ENCODE measurements at places on chromosomes 5 and 9.

DNA sequence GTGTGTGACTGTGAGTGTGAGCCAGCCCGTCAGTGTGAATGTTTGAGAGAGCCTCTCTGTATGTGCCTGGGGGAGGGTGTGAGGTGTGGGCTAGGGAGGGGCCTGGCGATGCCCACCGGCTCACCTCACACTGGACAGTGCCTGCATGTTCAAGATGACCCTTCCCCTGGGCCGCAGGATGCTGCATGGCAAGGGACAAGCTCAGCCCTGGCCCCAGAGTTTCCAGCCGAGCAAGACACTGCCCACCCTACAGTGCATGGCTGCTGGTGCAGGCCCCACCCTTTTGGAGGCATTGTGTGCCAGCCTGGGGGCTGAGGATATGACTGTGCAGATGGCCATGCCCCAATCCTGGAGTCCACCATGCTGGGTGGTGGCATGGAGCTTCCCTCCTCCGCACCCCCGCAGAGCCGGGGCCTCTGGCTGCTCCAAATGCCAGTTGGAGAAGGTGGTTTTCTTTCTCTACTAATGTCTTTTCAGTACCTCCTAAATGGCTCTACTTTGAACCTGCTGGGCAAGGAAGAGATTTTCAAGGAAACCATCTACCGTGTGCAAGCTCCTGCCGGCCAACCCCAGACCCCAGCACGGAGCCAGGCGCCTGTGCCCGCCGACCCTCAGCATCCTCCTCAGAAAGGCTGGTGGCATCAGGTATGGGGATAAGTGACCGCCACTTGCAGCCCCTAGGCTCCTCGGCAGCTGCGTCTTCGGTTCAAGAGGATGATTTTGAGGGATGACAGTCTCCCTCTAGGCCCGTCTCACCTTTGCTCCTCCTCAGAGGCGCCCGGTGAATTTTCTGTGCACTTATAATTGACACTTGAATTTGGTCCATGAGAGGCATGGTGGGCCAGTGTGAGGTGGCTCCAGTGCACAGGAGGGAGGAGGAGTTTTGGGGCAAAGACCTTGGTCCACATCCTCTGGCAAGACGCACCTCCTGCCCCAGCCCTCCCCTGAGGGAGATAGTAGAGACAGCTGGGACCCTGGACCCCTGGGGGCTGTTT is 27.7 kb downstream of the FGD3 start:
- DNase-seq, result no peak

GRCh38 chr5:178472138-178472537 is 118.1 kb downstream of the COL23A1 start:
- no peak for DNase-seq

DNA sequence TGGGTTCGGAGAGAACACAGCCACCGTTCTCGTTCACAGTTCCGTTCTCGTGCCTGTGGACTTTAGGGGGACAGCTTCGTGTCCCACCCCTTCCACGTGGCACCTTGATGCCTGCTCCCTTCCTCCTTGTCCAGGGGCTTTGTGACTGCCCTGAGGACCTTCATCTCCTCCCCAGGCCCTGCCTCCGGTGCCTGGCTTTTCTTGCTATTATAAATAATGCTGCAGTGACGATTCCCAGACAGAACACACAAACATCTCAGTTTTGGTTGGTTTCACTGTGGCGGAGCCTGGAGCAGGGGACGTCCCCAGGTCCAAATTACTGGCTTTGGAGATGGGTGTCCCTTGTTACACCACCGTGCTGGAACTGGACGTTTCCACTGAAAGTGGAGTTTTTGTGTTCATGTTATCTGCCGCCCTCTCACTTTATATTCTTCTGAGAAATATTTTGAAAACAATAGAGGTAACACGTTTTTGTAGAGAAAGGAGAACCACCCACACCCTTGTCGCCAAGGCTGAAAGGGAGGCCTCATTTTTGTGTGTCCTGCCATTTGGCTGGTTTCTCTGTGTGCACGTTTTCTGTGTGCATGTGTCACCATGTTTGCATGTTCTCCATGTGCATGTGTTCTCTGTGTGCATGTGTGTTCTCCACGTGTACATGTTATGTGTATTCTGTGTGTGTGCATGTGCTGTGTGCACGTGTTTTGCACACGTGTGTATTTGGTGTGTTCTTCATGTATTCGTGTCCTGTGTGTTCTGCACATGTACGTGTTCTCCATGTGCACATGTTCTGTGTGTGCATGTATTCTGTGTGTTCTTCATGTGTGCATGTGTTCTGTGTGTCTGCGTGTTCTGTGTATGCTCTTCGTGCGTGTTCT is 24.2 kb downstream of the WNK2 start:
- DNase-seq, result no peak

DNA sequence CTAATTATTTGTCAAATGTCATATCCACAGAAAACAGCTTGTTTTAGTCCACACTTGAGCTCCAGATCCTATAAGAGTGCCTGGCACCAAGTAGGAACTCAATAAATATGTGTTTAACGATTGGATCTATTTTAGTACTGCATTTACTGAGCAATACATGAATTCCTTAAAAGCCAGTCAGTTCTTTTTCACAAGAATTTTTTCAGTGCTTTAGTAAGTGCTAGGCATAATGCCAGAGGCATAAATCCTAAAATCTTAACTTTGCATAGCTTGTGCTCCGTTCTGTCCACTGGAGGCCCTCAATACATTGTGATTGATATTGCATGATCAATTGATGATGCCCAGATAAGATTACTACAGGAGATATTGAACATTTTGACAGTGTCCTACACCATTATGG is 67.3 kb upstream of the PCSK5 start:
- DNase-seq, result no peak

GRCh38 chr9:112360047-112360804 is 19.7 kb upstream of the HSDL2 start:
- DNase-seq, result no peak

- DNase-seq, result no peak
These were observed 7.6 kb upstream of the ASS1 start for GRCh38 chr9:130437011-130437789.

- no peak for DNase-seq
These were observed at the start of gene RNF208 for GRCh38 chr9:137222190-137223077. TSS of gene RNF208 (minus strand) at chr9:137222240. CDS start at chr9:137221212, 1,028 bp downstream.

GRCh38 chr5:143770450-143770849 is 41.5 kb upstream of the HMHB1 start:
- DNase-seq, result no peak

GRCh38 chr5:126640866-126641265 is 40.1 kb downstream of the PHAX start:
- DNase-seq, result no peak

GRCh38 chr5:140965905-140966292 is 377 bp upstream of the PCDHAC2 start:
- DNase-seq, result no peak

DNA sequence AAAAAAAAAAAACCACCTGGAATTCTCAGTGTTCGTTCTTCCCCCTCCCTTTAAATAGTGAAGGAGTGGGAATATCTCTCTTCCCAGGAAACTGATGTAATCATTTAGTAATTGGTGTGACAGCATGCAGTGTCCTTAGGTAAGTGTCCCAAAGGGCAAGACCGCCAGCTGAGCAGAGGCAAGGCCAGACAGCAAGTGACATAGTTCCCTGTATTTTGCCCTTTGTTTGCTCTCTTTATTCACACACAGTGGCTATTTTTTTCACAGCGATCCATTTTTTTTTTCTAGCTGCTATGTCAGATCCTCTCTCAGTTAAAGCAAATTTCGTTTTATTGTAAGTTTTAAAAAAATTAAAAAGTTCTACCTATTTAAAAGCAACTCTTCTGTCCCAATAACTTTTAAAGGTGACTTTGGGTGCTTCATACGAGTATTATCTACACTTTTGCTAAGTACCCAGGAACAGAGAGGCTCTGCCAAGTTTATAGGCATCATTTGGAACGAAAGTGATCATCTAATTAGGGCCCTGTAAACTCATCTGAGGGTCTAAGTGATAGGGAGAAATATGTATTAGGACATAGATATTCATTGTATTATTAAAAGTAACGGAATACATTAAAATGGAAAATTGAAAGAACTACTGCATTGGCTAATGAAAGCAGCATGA is 98.2 kb upstream of the ALDH1A1 start:
- DNase-seq, result no peak

DNA sequence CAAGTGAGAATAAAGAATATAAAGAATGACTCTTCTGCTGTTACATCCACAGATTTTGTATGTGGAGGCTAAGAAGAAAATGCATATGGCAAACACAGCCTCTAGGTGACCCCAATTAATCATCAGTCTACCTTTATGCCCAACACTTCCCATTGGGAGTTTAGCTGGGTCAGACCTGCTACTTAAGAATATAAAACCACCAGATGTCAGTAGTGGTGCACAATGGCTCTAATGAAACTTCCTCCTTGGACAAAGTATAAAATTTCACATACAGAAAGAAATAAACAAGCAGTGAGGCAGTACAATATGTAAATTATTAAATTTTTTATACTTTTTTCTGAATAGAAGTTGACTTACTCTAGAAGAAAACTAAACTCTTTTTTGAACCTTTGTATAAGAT is 539.9 kb downstream of the BRINP1 start:
- no peak for DNase-seq

DNA sequence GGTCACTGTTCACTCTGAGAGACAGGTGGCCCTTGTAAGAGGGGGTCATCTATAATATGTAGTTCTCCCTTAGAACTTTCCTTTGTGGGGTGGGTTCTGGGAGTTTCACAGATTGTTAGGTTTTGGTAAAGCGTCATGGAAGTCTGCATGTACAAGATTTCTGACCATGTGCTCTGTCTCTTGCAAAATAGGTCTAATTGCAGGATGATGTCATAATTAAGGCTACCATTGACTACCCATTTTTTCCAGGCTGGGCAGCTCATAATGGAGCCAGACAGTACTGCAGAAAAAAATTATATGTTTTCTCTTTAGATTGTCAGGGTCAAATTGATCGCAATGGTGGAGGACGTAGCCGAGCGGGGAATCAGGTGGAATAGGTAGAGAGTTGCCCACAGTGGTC is 3.7 kb upstream of the GM2A start:
- no peak for DNase-seq

DNA sequence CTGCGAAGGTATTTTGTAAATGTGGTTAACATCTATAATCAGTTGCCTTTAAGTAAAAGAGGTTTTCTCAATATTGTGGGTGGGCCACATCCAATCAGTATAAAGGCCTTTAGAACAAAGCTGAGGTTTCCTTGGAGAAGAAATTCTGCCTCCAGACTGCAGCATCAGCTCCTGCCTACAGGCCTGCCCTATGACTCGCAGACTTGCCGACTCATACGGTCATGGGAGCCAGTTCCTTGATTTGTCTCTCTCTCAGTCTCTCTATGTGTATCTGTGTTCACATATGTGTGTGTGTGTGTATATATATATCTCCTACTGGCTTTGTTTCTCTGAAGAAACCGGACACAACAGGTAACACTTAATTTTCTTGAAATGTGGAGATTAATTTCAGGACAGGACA is 45.3 kb downstream of the SLC36A1 start:
- no peak for DNase-seq

GRCh38 chr5:116032094-116032517 is at the start of gene ARL14EPL:
TSS of gene ARL14EPL (plus strand) at chr5:116032472. CDS start at chr5:116051466, 18,994 bp downstream.
- DNase-seq, result no peak

DNA sequence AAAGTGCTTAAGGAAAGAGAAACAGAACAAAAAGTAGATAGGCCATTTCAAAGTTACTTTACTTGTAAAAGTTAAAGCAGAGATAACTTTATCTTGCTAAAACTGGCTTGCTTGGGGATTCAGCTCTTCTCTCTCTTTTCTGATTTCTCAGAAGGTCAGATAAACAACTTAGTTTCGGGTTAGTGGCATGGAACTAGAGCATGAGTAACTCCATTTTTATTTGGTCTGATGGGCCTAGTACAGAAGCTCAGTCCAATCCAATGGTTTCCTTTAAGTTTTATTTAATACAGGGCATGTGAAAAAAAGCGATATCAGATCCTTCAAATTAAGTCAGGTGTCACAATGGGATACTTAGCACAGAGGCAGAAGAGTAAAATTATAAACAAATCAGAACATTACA is 18.8 kb upstream of the GPBP1 start:
- DNase-seq, result no peak

DNA sequence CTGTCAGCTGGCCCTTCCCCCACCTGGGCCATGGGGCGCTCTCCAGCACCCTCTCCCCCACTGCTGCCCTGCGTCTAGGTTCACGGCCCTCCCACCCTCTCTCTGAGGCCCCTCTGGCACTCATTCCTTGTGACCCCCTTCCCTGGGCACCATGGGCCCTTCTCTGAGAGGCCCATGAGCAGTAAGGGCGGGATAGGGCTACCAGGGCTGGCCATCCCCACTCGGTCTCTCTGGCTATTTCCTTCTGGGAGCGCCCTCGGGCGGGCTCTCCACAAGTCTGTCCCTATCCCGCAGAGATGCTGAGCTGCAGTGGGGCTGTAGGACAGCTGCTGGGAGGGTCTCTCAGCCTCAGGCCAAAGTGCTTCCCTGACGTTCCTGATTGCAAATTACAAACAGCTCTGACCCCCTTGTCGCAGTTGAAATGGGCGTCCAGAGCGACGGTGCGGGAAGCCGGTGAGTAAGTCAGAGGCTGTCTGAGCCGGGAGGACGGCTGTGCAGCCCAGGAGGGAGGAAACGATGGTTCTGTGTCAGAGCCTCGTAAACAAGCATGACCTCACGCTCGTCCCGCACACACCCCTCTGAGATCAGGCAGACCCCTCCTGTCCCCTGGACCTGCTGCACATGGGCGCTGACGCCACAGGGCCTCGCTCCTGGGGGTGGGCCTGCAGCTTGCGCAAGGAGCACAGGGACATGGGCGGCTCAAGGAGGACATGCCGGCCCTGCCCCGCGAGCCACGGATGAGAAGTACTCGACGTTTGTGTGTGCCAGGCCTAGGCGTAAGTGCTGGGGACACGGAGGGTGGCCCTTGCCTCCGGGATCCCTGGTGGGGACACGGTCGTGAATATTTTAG is 36.3 kb upstream of the GFPT2 start:
- no peak for DNase-seq

- no peak for DNase-seq
These were observed 205.1 kb downstream of the PCSK1 start for GRCh38 chr5:96227957-96228356.

DNA sequence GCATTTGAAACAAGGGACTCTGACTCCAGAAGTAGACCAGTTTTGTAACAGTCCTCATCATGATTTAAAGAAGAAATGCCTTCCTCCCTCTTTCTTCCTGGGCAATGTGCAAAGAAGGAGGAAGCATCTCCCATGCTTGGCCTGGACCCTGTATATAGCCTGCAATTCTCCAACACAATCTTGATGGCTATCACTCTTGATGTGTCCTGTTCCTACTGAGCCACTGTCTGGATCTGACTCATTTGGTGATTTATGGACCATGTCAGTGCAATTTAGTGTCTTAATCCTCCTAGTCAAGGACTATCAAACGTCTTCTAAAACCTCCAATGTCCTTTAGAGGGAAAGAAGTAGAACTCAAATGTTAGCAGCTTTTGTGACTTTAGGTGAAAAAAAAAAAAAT is 697.3 kb downstream of the TLR4 start:
- DNase-seq, result no peak

GRCh38 chr9:18194316-18194715 is 279.6 kb upstream of the ADAMTSL1 start:
- no peak for DNase-seq

GRCh38 chr5:124544366-124545055 is 201.9 kb downstream of the ZNF608 start:
- DNase-seq, result no peak

DNA sequence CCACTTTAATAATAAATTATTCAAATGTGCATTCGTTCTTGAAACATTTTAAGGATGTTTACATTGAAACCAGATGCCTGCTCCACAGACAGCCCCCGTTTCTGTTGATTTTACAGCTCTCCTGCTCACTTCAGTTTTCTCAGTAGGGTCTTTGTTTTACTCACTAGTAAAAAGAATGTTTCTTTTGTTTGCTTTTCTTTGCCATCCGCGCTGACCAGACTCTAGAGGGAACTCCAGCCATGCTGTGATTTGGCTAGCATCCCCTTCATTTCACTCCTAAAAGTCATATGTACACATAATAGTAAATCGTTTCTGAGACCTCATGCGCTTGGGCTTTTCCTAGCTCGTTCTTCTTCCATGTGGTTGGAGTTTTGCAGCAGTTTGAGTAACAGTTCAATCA is 28.7 kb upstream of the PALM2AKAP2 start:
- no peak for DNase-seq
